ENCODE measurements at places on chromosomes 1 and 21.

- DNase-seq, result peak; percentile 2
Observed at GRCh38 chr1:3170561-3171453, 101.8 kb downstream of the PRDM16 start.

- DNase-seq, result no peak
Observed at GRCh38 chr1:110634455-110635311, 28.5 kb upstream of the KCNA2 start.

DNA sequence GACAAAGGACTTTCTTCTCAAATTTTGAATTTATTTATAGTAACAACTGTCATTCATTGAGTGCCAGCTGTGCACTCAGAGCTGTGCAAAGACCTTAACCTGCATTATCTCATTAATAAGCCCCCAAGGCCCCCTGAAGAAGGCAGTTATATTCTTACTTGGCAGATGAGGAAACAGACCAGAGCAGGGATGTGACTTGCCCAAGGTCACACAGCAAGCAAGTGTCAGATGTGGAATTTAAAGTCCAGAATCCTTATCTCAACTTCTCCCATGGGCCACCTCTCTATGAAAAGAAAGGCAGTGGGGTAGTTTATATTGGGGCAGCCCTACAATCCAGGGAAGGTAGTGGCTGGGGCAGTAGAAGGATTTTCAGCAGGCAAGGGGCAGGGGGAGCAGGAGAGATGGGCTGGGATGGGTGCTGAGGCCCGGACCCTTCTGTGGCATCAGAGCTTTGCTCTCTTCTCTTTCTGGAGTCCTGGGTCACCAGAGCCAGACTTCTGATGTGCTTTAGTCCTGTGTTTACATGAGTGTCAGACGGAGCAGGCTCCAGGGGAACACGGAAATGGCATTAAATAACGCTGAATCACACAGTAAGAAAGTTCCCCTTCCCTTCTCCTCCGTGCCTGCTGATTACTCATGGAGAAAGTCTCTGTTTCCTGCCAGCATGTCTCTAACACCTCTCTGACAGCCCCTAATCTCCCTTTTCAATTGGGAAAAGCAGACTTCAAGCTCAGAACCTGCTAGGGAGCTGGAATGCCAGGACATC, 39.5 kb downstream of the EPHB2 start:
- DNase-seq, result peak; percentile 36

DNA sequence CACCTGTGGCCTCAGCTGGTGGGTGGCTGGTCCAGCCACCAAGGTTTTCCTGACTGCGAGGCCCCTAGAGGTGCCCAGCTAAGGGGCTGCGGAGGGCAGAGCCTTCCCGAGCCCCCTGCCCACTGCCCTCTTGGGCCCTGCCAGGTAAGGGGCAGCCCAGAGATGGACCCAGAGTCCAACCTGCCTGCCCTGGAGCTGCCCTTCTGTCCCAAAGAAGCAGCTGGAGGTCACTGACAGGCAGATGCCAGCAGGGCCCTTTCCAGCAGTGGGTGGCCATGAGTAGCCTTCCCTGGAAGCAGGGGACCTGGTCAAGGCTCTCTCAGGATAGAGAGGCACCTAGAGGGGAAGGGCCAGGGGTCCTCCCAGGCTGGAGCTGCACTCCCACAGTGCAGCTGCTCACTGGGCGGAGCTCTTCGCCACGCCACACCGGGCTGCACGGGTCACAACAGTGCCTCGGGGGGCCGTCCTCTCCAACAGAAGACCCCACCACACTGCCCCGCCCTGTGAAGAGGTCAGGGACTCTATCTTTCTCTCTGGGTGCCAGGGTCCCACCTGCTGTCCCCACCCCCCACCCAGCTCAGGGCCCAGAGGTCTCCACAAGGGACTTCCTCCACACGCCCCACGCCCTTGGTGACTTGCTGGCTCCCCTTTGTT, 10.9 kb upstream of the GNB1 start:
- no peak for DNase-seq

- DNase-seq, result peak; percentile 78
Observed at GRCh38 chr1:53367503-53368313, 39.8 kb upstream of the LRP8 start.

DNA sequence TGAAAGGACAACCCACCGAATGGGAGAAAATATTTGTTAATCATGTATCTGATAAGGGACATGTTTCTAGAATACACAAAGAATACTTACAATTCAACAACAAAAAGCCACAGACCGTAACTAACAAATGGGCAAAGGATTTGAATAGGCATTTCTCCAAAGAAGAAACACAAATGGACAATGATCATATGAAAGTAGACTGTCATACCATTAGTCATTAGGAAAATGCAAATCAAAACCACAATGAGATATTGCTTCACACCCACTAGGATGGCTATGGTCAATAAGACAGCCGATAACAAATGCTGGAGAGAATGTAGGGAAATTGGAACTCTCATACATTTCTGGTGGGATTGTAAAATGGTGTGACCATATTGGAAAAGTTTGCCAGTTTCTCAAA, 367.2 kb upstream of the SGIP1 start:
- no peak for DNase-seq

DNA sequence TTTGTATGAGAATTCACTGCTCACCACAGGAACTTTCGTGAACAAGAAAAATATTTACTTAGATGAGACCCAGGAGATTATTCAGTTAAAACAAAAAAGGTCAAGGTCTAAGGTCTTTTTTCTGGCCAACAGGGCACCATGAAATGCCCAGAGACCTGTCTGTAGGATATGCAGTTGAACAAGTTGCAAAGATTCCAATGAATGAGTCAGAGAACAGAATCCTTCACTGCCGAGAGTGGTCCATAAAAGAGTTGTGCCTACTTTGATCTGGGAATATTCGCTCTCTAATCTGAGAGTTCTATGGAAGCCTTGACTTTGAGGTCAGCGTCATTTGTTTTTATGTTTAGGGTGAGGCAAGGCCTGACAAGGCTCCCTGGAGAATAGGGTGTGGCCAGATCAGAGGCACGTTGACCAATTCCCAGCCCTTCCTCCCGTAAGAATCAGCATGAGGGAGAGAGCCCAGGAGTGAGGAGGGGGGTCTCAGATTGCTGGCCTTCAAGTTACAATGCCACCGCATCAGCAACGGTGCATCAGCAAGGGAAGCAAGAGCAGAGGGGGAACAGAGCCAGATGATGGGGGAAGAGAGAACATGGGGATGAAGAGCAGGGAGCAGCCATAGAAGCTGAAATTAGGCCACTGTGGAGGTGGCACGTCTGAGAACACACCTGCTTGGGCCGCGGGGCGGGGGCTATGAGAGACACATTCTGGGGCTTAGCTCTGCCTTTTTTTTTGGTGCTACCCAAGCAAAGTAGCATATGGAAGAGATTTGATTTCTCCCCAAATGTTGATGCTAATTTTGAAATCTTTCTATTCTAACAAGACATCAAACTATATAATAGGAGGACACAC, 206.4 kb upstream of the RAB4A start:
- no peak for DNase-seq

GRCh38 chr1:206985162-206985749, 15.0 kb upstream of the FCAMR start:
- DNase-seq, result no peak

DNA sequence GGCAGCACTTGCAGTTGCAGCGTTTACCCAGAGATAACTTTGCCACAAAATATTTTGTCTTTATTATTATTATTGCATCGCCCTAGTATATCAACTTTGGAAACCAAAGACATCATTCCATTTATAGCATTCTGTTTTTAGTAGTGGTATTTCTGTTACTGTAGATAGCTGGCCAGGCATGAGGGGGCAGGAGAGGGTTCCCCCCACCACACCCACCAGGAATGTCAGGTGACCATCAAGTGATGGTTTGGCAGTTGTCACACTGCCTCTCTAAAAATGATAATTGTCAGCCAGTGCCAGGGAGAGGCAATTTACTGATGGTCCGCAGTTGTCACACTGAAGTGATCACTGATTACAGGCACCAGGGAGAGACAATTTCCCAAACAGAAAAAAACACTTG, 135.6 kb downstream of the TSEN15 start:
- DNase-seq, result no peak

- no peak for DNase-seq
Observed at GRCh38 chr1:2611031-2611501, 21.8 kb downstream of the MMEL1 start.

GRCh38 chr1:36784147-36784859, 250.0 kb downstream of the GRIK3 start:
- no peak for DNase-seq

- DNase-seq, result no peak
Observed at GRCh38 chr1:21220815-21221214, 44.1 kb upstream of the EIF4G3 start.

DNA sequence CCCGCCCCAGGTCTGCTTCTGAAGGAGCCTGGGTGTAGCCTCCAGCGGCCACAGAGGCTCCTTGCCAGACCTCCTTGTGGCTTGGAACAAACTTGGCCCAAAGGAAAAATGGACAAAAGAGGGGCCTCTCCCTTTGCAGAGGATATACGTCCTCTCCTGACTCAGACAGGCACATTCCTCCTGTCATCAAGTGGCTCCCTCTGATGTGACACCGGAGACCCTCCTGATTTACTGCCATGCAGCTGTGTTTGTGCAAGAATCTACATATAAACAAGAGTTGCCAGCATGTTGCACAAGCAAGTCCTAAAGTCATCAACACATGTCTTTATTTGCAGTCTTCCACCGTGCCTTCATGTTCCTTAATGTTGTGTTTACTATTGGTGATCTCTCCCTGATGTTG, 54.1 kb upstream of the F3 start:
- DNase-seq, result no peak

DNA sequence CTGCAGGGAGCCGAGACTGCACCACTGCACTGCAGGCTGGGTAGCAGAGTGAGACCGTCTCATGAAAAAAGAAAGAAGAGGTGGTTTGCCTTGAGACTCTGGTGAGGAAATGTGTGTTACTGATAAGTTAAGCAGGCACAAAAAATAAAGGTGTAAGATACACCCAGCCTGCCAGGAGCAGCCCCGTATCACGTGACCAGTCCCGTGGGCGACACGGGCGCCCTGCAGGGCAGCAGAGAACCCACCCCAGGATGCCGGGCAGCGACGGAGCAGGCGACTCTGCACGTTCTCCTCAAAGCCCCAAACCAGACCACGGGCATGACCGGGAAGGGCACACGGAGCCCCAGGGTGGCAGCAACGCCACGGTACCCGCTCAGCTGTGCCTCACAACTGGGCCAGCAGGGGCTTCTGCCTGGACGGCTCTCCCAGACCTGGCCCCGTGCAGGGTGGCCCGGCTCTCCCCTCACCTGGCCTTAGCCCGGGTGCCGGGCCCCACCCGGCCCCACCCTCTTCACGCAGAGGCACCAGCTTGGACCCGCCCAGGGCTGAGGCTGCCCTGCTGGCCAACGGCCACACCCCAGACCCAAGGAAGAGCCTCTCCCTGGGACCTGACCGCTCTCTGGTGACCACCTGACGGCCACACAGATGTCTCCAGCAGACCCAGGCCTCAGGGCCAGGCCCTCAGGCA, 8.1 kb upstream of the TNFRSF4 start:
- no peak for DNase-seq

DNA sequence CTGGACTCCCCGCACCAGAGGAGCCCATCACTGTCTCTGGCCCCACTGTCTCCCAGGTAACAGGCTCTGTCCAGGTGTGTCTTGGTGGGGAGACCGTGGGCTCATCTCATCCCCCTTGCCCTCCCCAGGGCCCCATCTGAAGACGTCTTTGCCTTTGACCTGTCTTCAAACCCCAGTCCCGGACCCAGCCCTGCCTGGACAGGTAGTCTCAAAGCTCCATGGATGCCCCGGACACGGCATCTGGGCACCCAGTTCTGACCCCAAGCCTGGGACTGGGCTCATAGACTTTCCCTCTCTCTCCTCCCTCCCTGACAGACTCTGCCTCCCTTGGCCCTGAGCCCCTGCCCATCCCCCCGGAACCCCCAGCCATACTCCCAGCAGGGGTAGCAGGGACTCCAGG, 6.3 kb upstream of the CATSPER4 start:
- no peak for DNase-seq

GRCh38 chr1:163066168-163066567, 3.0 kb upstream of the RGS4 start:
- no peak for DNase-seq

DNA sequence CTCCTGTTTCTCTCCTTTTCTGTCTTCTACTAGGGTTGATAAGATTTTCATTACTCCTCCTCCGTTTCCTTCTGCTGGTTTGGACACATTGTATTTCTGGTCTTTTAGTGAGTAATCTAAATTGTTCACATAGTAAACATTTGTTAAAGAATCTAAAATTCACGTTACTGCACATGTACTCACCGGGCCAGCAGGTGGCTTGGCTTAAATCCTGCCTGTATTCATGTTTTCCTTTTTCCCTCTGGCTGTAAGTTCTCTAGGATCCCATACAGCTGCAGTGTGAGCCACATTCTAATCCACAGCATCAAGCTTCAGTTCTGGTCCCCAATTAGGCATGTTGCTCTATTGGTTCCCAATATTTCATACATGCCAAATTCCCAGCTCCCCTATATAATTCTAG, 958.3 kb downstream of the ADGRL2 start:
- no peak for DNase-seq

GRCh38 chr1:228528612-228529011, 41.4 kb downstream of the RNF187 start:
- no peak for DNase-seq

DNA sequence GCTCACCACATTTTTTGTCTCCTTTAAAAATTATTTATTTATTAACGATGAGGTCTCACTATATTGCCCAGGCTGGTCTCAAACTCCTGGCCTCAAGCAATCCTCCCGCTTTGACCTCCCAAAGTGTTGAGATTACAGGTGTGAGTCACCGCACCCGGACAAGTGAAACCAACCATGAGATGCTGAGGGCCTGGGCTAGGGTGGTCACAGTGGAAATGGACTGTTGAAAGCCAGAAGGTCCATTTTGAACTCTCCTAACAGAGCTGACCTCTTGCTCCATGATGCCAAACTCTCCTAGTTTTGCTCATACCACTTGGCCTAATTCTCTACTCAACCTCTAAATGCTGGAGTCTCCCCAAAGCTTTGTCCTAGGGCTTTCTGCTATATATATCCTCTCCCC, 109.1 kb downstream of the SLC45A1 start:
- DNase-seq, result no peak

GRCh38 chr1:64073705-64074104, 129.7 kb upstream of the UBE2U start:
- no peak for DNase-seq

- DNase-seq, result no peak
Observed at GRCh38 chr1:169108223-169108622, 1.7 kb downstream of the ATP1B1 start.

GRCh38 chr1:212452323-212453155, 19.8 kb downstream of the NENF start:
- DNase-seq, result no peak
